Activated T-helper 1 cell treated with anti-CD3 and anti-CD28 coated beads, Interleukin-12 subunit alpha, Interleukin-12 subunit beta, Interleukin-2, Interleukin-4 antibody, amounts not matched to agents 30 ng/mL and 10 ng/mL and 1 ng/mL, durations not matched to agents 14 hours and 24 hours and 36 hours (primary cell): ENCODE measurements at places on chromosomes 12 and 14.

DNA sequence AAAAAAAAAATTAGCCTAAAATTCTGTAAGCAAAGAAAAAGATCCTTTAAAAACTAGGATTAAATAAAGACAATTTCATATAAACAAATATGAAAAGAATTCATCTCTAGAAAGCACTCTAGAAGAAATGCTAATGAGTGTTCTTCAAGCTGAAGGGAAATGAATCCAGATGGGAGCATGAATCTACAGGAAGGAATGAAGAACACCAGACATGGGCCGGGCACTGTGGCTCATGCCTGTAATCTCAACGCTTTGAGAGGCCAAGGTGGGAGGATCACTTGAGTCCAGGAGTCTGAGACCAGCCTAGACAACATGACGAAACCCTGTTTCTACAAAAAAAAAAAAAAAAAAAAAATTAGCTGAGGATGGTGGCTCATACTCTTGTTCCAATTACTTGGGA lies 297.2 kb downstream of the FBXL14 start:
- DNase-seq = no peak

DNA sequence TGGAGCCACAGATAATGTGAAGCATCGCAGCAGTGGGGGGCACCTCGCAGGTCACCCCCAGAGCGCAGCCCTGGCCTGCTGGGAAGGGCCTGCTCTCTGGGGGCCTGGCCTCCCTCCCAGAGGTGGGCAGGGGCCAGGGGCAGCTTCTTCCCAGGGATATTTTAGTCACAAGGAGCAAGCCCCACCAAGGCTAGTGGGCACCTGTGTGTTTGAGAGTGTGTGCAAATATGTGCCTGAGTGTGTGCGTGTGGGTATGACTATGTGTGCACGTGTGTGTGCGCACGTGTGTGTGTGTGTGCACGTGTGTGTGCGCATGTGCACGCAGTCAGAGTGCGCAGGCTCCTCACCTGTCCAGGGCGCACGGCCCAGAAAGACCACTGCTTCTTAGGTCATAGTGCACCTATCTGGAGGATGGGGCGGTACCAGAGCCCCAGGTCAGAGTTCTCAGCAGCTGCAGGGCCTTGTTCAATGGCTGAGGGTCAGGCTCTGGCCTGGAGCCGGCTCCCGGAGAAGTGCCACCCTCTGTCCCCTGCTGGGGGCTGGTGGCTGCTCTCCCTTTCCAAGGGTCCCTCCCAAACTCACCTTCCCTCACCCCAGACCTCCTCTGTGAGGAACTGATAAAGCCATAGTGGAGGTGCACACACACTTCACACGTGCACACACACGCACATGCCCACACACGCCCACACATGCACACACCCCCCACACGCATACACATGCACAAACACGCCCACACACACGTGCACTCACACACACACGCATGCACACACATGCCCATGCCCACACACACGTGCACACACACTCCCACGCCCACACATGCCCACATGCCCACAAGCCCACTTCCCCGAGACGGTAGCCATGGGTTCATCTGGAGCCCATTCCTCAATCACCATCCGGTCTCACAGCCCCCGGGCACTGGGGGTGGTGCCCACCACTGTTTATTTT lies 128.5 kb downstream of the KIF26A start:
- DNase-seq = no peak

DNA sequence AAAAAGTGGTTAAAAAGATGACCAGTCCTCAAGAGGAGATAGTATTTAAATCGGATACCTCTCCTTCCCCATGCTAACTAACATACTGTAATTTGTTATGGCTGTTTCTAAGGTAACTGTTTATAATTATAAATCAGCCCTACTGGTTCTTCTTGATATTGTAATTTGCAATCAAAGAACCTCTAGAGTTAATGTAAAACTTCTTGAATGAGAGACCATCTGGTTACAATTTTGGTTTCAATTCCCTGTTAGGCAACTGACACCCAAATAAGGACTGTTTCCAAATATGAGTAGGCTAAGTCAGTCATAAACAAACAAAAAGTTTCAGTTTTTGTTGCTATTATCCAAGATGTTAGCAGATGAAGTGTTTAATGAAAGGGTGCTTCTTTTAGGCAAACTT lies 120.2 kb upstream of the DNM1L start:
- DNase-seq = no peak

DNA sequence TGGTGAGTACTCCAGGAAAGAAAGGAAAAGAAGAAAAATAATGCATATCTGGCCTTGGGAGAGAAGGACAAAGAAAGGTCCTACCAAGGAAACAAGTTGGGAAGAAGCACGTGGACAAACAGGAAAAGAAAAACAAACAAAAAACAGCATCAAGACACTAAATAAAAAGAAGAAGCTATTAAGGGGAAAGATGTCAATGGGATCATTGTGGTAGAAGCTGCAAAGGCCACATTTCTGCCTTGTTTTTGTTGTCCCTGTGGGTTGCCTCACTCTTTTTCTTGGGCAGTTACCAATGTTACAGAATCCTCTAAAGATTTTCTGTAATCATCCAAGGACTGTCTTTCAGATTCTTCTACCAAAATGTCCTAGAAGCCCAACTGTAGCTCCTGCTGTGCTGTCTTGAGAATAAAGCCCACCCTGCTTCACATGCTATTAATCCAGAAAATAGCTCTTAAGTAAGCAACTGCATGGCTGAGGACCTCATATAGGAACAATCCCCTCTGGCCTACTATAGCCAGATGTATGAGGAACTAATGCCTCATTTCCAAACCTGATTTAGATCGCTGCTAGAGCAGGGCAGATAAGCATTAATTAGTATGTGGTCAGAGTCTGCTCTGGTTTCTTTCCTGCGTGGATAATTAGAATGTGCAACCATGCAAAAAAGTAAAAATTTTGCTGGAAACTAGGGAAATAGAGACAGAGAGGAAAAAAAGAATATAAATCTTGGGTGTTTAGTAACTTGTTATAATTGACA lies 10.2 kb upstream of the CPNE8 start:
- no peak for DNase-seq

GRCh38 chr14:96224480-96225096 lies 19.9 kb downstream of the BDKRB2 start:
- DNase-seq = no peak

GRCh38 chr14:51738754-51739153 lies 87.0 kb downstream of the FRMD6 start:
- no peak for DNase-seq

- no peak for DNase-seq
These were observed 147.8 kb upstream of the ATP2B1 start for GRCh38 chr12:89856431-89856830.

DNA sequence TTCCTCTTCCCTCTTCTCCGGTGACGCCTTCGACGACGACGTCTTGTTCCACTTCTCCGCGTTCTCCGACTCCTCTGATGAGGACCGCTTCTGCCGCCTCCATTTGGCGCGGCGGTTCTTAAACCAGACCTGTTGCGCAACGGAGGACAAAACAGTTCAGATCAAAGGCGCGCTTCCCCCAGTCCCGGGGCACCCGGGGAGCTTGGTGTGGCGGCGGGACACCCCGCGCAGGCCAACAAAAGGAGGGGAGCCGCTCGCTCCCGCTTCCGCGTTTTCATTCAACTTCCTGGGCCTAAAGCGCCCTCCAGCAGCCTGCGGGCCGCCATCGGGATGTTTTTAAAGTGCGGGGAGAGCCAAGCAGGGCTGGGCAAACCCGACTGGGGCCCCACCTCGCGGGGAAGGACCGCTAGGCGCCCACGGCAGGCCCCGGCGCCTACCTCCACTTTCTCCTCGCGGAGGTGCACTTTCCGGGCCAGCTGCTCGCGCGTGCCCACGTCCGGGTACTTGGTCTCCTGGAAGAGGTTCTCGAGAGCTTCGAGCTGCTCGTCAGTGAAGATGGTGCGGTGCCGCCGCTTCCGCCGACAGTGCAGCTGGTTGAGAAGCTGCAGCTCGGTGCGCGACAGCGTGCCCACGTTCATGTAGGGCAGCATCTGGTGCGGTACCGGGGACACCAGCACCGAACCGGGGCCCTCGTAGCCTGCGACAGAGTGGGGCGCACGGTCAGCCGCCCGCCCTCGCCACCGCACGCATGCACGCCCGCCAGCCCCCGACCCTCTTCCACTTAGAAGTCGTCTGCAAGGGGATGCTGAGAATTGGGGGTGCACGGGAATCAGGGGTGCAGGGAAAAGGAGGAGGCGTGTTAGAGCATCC lies 1.2 kb downstream of the GSC start:
- DNase-seq = no peak

DNA sequence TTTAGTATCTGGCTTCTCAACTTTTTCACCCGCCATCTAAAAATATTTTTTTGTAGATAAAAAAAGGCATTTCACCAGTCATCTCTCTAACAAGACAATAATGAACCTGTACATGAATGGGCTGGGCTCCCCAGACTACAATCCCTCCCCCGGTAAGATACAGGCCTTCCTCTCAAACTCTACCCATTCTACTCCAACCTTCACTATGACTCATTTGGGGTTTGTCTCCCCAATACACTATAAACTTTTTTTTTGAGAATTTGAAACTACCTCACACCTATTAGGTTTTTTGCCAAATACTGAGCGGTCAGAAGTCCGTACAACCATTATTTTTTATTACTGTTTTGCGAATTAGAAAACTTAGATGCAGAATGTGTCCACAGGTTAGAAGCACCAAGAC lies 784 bp downstream of the RPL6 start:
- no peak for DNase-seq

DNA sequence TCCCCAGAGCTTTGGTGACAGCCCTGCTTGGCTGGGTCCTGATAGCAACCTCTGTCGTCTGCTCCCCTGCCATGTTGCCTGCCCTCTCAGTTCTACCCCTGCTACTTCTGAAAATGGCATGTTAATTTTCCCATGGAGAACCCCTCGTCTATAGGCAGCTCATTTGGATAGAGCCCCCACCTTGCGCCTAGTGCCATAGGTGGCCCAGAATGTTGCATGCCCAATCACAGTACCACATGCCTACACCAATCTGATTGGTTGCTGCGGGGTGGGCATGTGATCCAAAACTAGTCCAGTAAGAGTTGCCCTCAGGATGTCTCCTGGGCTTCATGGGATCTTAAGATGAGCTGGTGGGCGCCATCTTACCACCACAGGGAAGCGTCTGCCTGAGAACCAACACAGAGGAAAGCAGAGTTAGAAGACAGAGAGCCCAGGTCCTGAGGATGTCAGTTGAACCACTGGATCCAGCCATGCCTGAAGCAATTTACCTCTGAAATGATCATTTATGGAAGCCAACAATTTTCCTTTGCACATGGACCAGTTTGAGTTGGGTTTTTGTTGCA lies 85.7 kb downstream of the PAPOLA start:
- no peak for DNase-seq

GRCh38 chr14:42185718-42186117 lies 579.0 kb downstream of the LRFN5 start:
- DNase-seq = no peak

DNA sequence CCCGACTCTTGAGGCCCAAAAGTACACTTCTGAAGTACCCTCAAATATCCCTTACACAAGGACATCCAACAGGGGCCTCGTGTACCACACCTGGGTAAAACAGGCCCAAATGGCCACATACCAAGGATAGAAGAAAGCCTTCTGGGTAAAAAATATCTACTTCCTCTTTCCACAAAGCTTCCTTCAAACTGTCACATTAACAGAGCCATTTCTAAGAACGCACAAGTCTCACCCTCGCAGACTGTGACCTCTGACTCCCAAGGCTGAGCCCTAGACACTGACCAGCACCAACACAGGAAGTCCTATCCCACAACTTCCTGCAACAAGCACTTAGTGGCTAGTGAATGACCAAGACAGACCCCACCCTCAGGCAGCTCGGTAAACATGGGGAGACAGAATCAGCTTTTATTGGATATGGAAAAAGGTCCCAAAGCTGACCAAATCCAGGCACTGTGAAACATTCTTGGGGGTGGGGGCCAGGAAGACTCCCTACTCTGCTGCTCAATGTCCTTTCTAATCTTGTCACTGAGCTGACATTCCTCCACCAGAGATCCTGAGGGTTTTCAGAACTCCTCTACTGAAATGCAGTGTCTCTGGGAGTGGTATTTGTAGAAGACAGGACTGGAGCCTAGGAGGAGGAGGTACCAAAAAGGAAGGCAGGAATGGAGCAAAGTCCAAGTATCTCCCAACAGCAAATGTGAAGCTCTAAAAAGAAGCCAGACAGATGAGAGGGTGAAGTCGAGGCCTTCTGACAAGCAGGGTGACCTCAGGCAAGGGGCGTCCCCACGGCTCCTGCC lies 15.9 kb downstream of the KCTD10 start:
- DNase-seq = no peak

- DNase-seq = no peak
These were observed 38.5 kb upstream of the SLCO1C1 start for GRCh38 chr12:20656600-20656999.

DNA sequence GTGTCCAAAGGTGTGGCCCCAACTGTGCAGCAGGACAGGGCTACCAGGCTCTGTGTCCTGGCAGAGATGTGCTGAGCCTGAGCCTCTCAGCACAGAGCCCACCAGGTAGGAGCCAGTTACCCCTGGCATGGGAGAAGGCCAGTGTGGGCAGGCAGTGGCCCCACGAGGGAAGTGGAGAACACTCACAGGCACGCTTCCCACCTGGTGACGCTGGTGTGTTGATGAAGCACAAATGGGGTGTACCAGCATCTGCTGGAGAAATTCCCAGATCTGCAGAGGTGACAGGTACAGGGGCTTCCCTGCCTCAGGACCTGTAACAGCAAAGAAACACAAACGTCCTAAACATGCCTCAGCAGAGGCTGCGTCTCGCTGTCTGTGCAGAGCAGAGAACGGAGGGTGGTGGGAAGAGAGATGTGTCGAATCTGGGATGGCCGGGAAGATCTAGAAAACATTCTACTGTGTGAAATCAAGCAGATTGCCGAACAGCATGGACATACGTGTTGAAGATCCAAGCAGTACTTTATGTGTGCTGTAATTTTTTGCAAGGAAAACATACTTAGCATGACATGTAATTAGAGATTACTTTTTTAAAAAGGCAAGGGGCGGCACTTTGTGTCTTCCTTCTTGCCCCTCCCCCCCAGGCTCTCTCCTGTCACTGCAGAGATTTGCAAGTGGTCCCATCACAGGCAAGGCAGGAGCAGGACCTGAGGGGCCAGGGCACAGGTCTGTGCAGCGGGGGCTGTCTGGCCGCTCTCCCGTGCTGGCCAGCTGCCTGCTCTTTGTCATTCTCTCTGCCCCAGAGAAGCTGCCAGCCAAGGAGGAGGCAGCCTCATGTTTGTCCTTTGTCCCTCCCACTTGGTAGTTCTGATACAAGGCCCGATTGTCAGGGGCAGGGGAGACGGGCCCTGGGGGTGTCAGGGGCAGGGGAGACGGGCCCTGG lies 17.3 kb downstream of the HIP1R start:
- no peak for DNase-seq

DNA sequence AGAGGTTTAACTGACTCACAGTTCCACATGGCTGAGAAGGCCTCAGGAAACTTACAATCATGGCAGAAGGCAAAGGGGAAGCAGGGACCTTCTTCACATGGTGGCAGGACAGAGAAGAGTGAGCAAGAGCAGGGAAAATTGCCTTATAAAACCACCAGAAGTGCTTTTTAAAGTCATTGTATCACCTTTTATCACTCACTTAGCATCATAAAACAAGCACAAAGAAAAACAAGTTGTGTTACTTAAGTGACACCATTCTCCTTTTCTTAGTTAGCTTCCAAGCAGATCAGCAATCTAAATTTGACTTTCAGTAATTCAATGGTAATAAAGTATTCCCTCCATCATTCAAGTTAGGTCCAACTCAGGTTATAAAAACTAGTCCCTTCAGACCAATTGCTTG lies 28.5 kb downstream of the OSBPL8 start:
- no peak for DNase-seq

- DNase-seq = no peak
These were observed 19.0 kb downstream of the GLT1D1 start for GRCh38 chr12:128872303-128872702.
